H54 (cell line): ENCODE measurements at places on chromosomes 2 and 18.
A peak's percentile ranks its signal among the peaks of the same experiment; 100 is the strongest.

- DNase-seq: peak; percentile 73
These were observed 2.4 kb downstream of the FHL2 start for GRCh38 chr2:105396254-105397024.

DNA sequence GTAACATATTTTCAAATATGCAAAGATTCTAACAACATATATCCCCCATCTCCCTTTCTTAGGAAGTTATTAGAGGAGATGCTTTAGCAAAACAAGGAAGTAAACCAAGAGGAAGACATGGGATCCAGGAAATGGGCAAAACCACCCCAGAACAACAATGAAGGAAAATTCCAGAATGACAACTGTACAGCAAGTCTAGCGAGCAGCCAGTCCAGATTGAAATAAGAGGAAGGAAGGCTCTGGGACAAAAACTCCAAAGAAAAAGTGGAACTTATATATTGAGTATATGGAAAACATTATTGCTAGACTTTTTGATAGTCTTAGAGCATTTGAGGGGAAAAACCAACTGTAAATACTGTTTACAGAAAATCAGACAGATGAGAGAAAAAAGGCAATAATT, 2.9 kb upstream of the ARPC2 start:
- no peak for DNase-seq

- DNase-seq: no peak
These were observed 93.2 kb downstream of the CABYR start for GRCh38 chr18:24231773-24232735.

DNA sequence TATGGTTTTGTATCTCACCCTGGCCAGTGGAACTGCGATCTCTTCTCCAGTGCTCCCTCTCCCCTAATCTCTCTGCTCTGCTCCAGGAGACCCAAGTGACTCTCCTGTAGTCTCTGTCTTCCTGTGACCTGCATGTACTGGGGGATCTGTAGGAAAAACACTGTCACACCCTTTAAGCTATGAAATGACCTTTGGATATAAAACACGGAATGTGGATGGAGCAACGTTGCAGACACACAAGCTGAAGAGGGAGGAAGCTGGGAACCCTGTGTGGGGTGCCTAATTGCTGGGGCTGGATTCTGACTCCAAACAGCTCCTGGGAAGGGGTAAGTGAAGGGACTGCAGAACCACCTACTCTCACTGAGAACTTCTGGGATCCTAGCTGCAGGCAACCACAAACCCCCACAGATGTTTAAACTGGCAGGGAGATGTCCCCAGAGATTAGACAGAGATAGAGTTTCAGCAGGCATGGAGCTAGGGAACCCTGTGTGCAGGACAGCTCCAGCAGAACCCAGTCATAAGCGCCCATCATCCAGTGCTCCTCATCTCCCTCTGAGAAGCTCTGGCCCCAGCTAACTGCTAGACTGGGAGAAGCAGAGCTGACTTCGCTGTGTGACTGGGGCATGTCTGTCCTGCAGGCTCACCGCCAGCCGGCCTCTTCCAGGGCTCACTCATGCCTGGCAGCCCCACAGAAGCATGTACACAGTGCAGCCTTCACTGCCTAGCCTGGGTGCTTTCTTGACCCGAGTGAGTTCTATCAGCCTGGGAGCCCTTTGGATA, 482.7 kb upstream of the SETBP1 start:
- DNase-seq: no peak

GRCh38 chr18:74534150-74534969, at the start of gene CNDP1:
Gene CNDP1 (plus strand): TSS chr18:74534500. CDS start chr18:74534668, 168 bp downstream.
- no peak for DNase-seq

- DNase-seq: no peak
These were observed 20.0 kb downstream of the FOSL2 start for GRCh38 chr2:28412625-28413151.

- no peak for DNase-seq
These were observed 8.6 kb upstream of the LRP1B start for GRCh38 chr2:142139384-142139783.

- DNase-seq: no peak
These were observed 17.3 kb downstream of the NOL4 start for GRCh38 chr18:34207344-34207851.

DNA sequence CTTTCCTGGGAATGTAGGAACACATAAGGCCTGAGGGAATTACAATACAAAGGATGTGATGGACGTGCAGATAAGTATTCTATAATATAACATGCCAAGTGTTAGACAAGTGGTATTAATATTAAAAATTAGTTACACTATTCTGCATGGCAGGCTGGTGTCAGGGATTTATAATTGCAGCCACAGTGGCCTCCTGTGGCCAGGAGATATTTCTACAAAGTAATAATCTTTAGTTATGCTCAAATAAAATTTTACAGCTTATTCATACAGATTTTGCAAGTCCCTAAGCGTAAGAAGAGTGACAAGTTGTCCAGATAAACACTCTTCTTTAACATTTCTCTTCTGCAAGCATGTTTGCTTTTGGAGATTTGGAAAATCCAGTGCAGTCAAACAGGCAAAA, 90.4 kb upstream of the CBLN2 start:
- no peak for DNase-seq

GRCh38 chr2:27306136-27306535, 2.1 kb downstream of the UCN start:
- no peak for DNase-seq

- no peak for DNase-seq
These were observed 65.6 kb downstream of the MAPRE2 start for GRCh38 chr18:35106845-35107148.

DNA sequence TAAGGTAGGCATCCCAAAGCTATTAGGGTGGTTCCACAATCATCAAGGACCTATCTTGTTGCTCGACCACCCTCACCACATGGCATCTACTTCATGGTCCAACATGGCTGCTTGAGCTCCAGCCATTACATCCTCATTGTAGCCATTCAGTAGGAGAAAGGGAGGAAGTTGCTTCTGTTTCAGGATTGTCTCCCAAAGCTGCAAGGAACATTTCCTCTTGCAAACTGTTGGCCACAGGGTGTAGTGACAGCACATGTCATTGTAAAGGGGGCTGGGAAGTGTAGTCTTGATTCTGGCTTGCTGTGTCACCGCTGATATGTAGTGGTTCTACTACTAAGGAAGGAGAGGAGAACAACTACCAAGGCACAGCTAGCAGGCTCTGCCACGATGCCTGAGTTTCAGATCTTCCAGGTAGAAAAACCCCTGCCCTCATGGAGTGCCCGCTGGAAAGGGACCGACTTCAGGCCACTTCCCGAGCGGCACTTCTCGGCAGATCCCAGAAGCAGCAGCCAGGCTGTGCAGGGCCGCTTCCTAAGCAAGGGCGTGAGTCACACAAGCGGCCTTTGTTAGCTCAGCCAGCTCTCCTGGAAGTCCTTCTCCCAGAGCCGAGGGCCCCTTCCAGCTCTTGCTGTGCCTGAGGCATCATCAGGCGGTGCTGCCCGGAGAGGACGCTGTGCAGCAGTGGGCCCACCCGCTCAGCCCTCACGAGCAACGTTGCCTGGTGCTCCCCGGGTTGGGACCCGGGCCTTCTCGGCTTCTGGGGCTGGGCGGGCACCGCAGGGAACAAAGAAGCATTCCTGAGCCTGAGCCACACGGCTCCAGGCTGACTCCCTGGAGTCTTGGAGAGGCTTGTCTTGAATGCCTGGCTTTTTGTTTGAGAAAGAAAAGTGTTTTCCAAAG, 58.2 kb downstream of the HS6ST1 start:
- DNase-seq: peak; percentile 87

GRCh38 chr2:177740700-177741099, 331.9 kb downstream of the PDE11A start:
- DNase-seq: no peak

- DNase-seq: no peak
These were observed 223.1 kb downstream of the CALCRL start for GRCh38 chr2:187224989-187225388.

DNA sequence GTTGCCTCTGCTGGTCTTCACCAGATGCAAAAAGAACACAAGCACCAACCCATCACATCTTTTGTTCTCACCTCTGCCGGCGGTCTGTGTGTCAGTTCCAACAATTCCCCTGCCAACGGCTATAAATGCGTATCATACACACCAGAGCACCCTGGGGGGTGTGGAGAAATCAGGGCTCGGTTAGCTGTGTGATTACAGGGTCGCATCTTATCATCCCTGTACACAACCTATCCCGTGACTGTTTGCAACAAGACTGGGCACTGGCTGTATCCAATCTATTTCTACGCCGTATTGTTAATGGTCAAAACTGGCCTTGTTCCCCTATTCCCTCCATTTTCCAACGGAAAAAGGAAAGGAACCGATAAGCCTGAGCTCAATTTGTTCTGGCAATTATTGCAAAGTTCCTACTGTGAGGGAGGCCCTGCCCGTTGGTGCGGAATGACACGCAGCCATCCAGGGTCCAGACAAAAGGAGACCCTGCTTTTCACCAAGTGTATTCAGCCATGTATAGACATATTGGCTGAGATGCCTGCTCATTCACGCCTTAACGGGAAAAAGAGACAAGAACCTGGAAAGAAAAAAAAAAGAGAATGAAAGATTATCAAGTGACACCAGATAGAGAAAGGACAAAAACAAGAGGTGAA, 136.9 kb downstream of the CDH20 start:
- no peak for DNase-seq

- DNase-seq: no peak
These were observed 28.3 kb downstream of the TWSG1 start for GRCh38 chr18:9362869-9363268.

DNA sequence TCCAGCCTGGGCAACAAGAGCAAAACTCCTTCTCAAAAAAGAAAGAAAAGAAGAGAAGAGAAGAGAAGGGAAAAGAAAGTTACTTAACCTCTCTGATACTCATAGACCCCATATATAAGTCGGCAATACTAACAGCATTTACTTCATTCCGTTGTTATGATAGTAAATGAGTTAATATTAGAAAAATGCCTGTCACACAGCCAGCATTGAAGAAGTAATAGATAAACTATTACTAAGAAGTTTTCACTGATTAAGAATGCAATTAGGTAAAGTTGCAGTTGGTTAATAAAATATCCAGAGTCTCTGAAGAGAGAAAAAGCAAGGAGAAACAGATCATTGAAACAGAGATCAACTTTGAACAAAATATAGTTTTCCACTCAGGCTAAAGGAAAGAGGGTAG, 161.3 kb upstream of the UBE2E3 start:
- DNase-seq: no peak
